ENCODE measurements at places on chromosomes 1 and 21. TPM values are rescaled to one million over a fixed set of nuclear protein-coding genes. Genes with fewer than 3 reads are reported as not detected.

VAV3 gene
- total RNA-seq: 36.1 TPM

IFT25 gene
- total RNA-seq: 10.5 TPM

BACE2 gene
- total RNA-seq: 425 TPM

LAD1 gene
- not detected for total RNA-seq

NPHS2 gene
- not detected for total RNA-seq

KIF21B gene
- total RNA-seq: 1.9 TPM

DCST1 gene
- not detected for total RNA-seq

TIE1 gene
- 667 TPM for total RNA-seq

KCNE1 gene
- total RNA-seq: under 0.01 TPM

FMO1 gene
- total RNA-seq: not detected
